ENCODE measurements at places on chromosomes 6 and 20.

DNA sequence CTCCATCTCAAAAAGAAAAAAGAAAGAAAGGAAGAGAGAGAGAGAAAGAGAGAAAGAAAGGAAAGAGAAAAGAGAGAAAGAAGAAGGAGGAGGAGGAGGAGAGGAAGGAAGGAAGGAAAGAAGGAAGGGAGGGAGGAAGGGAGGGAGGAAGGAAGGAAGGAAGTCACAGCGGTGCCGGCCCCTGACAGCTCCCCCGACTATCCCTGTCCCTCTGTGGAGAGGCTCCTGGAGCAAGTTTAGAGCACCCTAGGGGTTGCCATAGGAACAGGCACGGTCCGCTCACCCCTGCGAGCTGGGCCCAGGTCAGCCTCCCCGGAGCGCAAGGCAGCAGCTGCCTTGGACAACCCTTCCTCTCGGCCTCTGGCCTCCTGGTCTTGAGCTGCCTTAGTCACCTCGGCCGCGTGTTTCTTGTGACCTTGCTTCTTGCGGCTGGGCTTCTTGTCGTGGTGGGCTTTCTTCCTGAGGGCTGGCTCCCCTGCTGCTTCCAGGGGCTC is 6.8 kb downstream of the BNIP5 start:
- no peak for DNase-seq

DNA sequence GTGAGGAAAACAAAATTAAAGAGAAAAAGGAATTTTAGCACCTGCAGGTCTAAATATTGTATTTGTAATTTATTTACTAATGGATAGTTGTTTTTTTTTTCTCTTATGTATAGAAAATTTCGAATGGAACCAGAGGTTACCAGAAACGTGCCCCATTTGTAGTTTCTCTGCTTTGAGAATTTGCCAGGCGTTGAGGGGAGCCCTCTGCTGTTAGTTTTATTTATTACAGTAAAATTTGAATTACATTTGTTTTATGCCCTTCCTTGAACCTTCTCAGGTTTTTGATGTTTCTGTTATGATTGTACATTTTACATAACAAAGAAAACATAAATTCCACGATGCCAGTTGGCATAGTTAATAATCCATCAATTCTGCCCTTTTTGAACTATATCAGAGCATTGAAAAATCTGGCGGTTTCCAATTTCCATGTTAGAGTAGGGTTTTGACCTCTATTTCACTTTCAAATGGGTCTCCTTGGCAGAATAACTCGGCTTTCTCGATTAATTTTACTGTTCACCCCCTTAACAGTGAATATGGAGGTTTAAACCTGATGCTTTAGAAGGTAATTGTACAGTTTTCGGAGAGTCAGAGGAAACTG is 35.1 kb upstream of the RFPL4B start:
- DNase-seq, result no peak

GRCh38 chr6:149265945-149266344 is 51.6 kb upstream of the TAB2 start:
- DNase-seq, result no peak

GRCh38 chr6:134741200-134741536 is 208.7 kb downstream of the ALDH8A1 start:
- DNase-seq, result no peak

DNA sequence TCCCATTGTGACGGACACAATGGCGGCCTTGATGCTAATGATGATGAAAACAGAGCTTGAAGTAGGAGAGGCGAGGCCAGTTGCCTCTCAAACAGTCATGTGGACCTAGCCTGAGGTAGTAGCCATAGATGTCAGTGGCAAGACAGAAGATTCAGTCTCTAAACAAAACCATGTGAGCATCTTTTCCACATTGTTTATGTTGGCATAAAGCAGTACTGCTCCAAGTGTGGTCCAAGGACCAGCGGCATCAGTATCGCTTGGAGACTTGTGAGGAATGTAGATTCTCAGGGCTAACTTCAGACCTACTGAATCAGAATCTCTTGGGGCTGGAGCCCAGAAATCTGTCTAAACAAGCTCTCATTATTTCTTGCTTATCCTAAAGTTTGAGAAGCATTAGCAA is 312.8 kb upstream of the JAG1 start:
- no peak for DNase-seq

DNA sequence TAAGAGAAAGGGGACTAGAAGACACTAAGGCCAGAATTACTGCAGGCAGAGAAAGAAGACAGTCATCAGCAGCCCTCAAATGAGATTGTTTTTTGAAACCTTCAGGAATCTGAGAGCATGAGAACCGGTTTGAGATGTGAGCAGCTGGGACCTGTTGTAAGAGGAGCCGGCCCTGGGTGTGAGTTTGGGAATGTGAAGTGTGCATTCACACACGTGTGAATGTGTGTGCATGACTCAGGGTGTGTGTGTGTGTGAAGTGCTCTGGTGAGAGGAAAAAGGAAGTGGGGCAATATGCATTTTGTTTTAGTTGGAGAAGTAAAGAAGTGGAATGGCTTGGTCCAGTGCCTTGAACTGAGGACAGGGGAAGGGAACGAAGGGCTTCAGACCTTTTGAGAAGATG is 4.3 kb downstream of the SCUBE3 start:
- no peak for DNase-seq

DNA sequence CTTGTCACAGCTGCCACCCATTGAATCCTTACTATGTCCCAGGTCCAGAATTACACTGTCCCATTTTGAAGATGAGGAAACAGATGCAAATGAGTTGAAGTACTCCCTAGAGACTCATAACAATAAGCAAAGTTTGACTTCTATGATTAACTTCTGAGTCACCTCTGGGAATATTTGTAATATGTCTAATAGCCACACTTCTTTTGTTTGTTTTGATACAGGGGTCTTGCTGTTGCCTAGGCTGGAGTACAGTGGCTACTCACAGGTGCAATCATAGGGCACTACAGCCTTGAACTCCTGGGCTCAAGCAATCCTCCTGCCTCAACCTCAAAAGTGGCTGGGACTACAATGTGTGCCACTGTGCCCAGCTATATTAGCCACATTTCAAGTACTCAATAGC is 11.4 kb upstream of the SOX12 start:
- no peak for DNase-seq

GRCh38 chr6:45552536-45552935 is 174.8 kb upstream of the SUPT3H start:
- no peak for DNase-seq

- no peak for DNase-seq
These were observed 9.1 kb upstream of the PBOV1 start for GRCh38 chr6:138227316-138227781.
